Effector CD4-positive, alpha-beta T cell (primary cell): ENCODE measurements at places on chromosomes 12 and 14.

DNA sequence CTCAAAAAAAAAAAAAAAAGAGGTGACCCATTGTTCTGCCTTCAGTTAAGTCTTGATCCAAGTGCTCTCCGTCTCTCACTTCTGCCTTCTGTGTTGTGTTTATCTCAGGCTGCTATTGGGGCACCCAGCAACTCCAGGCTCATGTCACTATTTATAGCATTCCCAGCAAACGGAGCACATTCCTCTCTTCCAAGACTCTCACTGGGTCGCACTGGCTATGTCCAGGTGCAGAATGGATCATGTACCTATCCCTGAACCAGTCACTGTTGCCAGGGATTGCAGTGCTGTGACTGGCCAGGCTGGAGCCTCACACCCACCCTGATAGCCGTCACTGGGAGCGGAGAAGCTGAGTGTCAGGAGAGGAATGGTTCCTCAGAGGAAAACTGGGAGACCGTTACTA lies 31.2 kb downstream of the RHOF start:
- no peak for DNase-seq

GRCh38 chr14:104900639-104901512 lies 23.8 kb upstream of the PLD4 start:
- no peak for DNase-seq

GRCh38 chr12:57433370-57433769 lies 1.2 kb upstream of the INHBC start:
- DNase-seq = no peak

DNA sequence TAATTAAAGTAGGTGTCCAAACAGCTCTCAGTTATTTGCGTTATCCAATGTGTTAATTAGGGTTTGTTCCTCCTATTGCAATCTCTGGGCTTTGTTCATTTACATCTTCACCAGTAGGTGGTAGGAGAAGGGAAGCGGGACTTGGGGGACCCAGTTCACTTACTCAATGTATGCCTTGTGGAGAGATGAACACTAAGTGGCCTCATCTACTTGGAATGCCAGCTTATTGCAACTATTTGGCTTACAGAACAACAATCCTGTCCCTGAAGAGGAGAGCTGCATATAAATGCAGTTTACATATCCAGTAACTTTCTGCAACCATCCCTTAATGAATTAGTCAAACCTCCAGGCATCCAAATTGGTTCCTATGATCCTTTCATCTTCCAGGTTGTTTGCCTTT lies 417.1 kb upstream of the CCDC196 start:
- DNase-seq = no peak

- DNase-seq = no peak
Observed at GRCh38 chr14:65550779-65551643, 138.5 kb downstream of the FUT8 start.

- DNase-seq = no peak
Observed at GRCh38 chr12:128794661-128795529, 28.9 kb downstream of the SLC15A4 start.
